A549 treated with GW870086 at 1 μM for 4 hours (cell line): ENCODE measurements at places on chromosomes 4 and X. TPM values are rescaled to one million over a fixed set of nuclear protein-coding genes. Genes with fewer than 3 reads are reported as not detected.

Gene DIAPH2
- 3.3 to 5.3 TPM (median 4.9 TPM) in 5 replicates for total RNA-seq

Gene FGB
- 15.9 to 26.1 TPM (median 17.6 TPM) in 5 replicates for total RNA-seq

Gene CLDN2
- total RNA-seq = 5.8 to 8.3 TPM (median 7.4 TPM) in 5 replicates

Gene KLB
- total RNA-seq = 0.08 to 0.15 TPM (median 0.11 TPM) in 5 replicates

Gene VEGFC
- 10.7 to 13.8 TPM (median 12.3 TPM) in 5 replicates for total RNA-seq

Gene LIAS
- total RNA-seq = 10.0 to 12.5 TPM (median 11.1 TPM) in 5 replicates

Gene KLHL34
- not detected in 5 replicates for total RNA-seq

Gene SMIM10
- 0.10 to 0.19 TPM (median 0.15 TPM) in 5 replicates for total RNA-seq

Gene PCDH19
- total RNA-seq = 0.02 to 0.03 TPM (median 0.02 TPM) in 5 replicates

Gene USP17L5
- not detected in 5 replicates for total RNA-seq

Gene PAGE4
- total RNA-seq = not detected in 5 replicates

Gene FAT4
- total RNA-seq = 1.4 to 2.8 TPM (median 2.2 TPM) in 5 replicates

Gene FAM184B
- 0.01 to 0.05 TPM (median 0.04 TPM) in 4 of 5 replicates, not detected in the other for total RNA-seq

Gene SLC10A4
- 4.5 to 7.6 TPM (median 7.4 TPM) in 5 replicates for total RNA-seq

Gene USP17L15
- total RNA-seq = not detected in 5 replicates

Gene PPBP
- 0.38 to 0.45 TPM in 2 of 5 replicates, not detected in the others for total RNA-seq

Gene PNMA6F
- not detected in 5 replicates for total RNA-seq

Gene RPS6KA6
- total RNA-seq = 3.9 to 5.9 TPM (median 5.5 TPM) in 5 replicates

Gene CCNI
- total RNA-seq = 54.6 to 68.6 TPM (median 63.8 TPM) in 5 replicates

Gene MRPS18C
- total RNA-seq = 44.3 to 59.6 TPM (median 51.8 TPM) in 5 replicates

Gene ITM2A
- 0.21 TPM in 1 of 5 replicates, not detected in the others for total RNA-seq

Gene EVC2
- total RNA-seq = 1.9 to 2.3 TPM (median 2.1 TPM) in 5 replicates

Gene FBXL5
- 29.4 to 32.9 TPM (median 30.7 TPM) in 5 replicates for total RNA-seq

Gene NUDT6
- total RNA-seq = 6.5 to 7.8 TPM (median 7.3 TPM) in 5 replicates

Gene CFI
- total RNA-seq = 0.43 to 0.82 TPM (median 0.56 TPM) in 5 replicates

Gene F9
- total RNA-seq = not detected in 5 replicates
